ENCODE measurements at places on chromosomes 5 and 9.

- DNase-seq, result no peak
Measured at GRCh38 chr5:56406221-56406620, 173.1 kb upstream of the ANKRD55 start.

DNA sequence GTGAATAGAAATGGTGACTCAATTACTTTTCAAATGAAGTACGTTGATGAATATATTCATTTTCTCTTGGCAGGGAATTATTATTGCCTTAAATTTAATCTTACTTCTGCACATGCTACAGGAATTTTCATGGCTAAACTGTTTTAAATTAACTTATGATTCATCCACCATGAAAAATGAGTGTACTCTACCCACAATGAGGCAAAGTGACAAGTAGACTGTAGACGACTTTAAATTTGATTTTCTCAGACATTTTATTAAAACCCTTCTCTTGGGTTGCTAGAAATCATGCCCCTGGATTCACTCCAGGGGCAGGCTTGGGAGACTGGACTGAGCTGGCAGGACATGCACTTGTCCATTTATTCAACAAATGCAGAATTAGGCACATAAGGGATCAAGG, 23.5 kb upstream of the ERAP2 start:
- peak; percentile 32 for DNase-seq

- DNase-seq, result no peak
Measured at GRCh38 chr9:2018764-2019558, 3.8 kb downstream of the SMARCA2 start.

- DNase-seq, result peak; percentile 69
Measured at GRCh38 chr9:72315089-72315509, 49.9 kb downstream of the ZFAND5 start.

DNA sequence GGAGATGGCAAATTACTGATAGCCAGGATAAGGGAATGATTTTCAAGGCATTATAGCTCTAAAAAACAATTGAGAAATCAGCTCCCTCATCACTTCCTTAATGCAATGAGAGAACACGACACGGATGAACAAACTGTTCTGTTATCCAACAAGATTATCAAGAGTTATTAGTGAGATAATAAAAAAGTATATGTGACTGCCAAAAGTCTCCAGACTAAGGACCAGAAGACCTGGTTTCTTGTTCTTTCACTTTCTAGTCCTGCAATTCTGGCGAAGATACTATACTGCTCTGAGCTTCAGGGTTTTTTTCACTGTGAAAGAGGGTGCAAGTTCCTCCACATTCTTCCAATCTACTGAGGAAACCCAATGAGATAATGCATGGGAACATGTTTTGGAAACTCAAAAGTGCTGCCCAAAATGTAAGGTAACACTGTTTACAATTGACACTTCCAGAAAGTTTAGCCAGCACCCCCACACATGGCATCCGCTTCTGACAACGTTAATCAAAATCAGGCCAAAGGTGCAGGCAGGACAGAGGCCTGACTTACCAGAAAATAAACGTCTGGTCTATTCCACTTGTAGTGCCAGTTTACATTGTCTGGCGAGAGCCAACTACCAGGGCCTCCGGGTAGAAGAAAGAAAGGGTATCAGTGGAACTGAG, 254.2 kb downstream of the DOCK8 start:
- no peak for DNase-seq

- DNase-seq, result no peak
Measured at GRCh38 chr9:69346596-69347390, 21.8 kb downstream of the ENTREP1 start.

DNA sequence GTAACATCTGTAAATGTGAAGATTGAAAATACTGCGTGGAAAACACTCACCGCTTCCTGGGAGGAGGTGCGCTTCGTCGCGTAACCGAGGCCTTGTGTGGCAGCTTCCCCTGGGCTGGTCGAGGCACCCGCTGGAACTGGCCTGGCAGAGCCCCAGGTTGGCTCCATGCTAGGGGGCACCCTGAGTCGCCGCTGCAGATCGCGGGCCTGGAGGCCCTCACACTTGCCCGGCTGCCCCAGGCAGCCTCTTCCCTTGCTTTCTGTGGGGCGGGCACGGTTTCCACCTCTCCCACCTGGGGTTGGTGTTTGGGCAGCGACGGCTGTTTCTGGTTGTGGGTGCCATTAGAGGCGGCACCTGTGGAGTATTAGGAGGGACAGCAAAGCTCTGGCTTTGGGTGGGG, 852 bp downstream of the ZNF354C start:
- no peak for DNase-seq

DNA sequence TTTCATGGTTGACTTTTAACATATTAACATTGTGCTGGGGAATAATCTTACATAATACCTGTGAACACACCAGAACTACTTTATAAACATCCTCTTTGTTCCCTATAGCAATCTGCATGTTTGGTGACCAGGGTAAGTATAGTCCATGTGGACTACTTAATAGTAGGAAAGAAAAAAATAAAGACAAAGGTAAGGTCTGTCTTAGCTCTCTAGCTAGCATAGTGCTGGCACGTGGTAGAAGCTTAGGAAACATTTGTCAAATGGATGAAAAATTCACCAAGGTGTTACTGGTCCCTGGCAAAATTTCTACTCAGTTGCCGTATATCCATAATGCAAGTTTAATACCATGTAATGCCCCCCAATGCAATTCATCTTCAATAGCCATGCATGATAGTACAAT, 78.6 kb upstream of the ABCA1 start:
- no peak for DNase-seq

DNA sequence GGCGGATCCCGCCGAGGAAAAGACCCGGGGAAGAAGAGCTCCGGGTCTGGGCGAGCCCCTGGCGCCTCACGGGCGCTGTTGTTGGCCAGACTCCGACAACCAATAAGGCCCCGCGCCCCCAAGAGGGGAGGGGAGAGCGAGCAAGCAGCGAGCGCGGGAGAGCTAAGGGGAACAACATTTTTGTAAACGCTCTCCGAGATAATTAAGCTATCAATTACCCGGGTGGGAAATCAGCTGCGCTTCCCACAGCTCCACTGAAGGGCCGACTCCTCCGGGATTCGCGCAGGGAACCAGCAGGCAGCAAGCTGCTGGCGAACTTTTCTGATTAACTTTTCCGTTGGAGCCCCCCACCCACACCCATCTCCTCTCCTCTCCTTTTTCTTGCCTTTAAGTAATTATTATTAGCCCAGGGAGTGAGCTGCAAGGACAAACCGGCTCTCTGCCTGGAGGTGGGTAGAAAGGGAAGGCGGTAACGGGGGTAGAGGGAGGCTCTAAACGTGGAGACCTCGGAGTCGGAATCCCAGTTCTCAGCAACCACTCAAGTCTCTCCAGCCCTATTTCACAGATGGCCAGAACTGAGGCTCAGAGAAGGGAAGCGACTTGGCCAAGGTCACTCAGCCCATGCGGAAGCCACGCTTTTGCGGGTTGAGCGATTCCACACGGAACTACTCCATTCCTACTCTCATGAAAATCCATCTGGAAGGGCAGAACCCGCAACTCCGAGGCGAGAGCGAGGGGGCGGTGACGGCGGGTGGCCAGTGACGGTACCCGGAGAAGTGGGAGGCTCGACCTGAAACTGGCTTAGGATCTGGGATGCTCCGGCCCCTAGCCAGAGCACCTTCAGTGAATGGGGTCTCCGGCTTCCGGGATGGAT, 1.3 kb downstream of the ASTN2 start:
- DNase-seq, result no peak

GRCh38 chr9:19471737-19472648, 63.2 kb downstream of the ACER2 start:
- DNase-seq, result peak; percentile 44

DNA sequence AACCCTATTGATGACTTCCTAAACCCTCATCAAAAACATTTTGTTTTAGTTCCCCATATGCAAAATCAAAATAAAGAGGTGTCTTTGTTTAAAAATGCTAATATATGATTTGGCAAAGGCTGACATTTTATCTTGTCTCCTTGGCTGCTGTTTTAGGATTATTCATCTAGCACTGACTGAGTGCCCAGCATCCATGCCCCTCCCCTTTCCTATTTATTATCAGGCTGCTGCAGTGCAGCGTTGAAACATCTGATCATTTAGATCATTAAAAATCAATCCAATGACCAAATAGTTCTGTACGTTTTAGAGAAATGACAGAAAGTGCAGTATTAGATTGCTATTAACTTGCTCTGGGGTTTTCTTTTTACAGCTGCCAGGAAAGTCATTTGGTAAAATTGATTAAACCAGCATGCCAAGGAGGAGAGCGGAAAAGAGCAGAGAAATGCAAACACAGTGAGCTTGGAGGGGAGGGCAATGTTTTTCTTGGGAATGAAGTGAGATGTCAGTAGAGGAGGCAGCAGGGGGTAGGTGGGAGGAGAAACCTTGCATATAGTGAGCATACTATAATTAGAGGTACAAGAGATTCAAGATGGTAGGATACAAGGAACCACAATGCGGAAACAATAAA, 286.3 kb downstream of the PDE4D start:
- no peak for DNase-seq

GRCh38 chr5:145925353-145925752, 11.0 kb upstream of the SH3RF2 start:
- DNase-seq, result peak; percentile 82

- no peak for DNase-seq
Measured at GRCh38 chr9:76876098-76876497, 29.8 kb downstream of the PRUNE2 start.

DNA sequence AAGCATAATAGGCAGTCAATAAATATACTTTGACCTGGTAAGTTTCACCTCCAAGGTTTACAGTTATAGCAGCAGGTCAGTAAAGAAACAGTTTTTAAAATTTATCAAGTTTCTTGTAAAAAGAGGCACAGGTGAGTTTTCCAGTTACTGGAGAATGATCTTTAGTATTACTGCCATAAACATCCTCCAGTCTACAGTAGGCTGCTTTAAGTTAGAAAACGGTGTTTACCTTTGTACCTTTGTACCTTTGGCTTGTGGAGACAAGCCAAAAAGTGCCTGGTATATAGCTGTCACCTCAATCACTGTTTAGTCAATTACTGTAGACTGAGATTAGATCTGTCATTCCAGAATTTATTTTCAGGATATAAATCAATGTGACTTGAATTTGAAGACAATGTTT, 42.7 kb upstream of the SRFBP1 start:
- DNase-seq, result no peak

GRCh38 chr5:150075233-150075632, 11.1 kb downstream of the CSF1R start:
- DNase-seq, result no peak

- no peak for DNase-seq
Measured at GRCh38 chr9:72902268-72902667, 50.6 kb downstream of the ALDH1A1 start.

GRCh38 chr9:120382453-120382852, 197.5 kb downstream of the CDK5RAP2 start:
- no peak for DNase-seq

- peak; percentile 39 for DNase-seq
Measured at GRCh38 chr5:175840050-175840841, 31.1 kb upstream of the CPLX2 start.

DNA sequence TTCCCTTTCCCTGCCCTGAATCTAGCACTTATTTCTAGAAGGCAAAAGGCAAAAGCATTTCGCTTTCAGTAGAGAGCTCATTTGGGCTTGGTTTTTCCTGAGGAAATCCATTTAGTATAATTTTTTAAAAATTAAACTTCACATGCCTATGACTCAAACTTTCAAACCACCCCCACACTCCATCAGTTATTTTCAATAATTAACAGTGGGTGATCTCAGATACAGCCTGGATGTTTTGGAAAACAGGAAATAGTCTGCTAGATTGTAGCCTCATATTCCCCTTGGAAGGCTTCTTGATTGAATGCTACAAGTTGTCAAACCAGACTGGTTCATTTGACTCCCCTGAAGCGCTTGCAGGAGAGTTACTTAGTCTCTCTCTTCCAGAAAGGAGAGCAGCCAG, 40.6 kb downstream of the SEMA5A start:
- peak; percentile 7 for DNase-seq

GRCh38 chr9:20044686-20045085, 255.8 kb upstream of the SLC24A2 start:
- peak; percentile 47 for DNase-seq

DNA sequence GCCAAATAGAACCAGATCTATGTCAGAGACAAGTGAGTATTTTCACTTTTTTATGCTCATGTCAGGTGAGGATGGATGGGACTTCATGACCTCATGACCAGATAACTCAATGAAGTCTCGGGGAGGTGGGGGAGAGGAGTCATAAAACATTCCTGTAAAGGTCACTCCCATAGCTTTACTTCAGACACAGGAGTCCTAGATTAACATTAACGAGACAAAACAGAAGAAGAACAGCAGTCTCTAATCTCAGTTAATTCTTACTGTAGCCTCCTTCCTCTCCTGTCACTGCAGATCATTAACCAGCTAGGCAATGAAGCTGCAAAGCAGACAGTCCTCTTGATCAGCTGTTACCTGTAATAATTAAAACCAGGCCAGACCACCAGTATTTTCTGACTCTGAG, 11.2 kb downstream of the CRHBP start:
- DNase-seq, result no peak

GRCh38 chr5:174409070-174409469, 315.3 kb upstream of the MSX2 start:
- no peak for DNase-seq

DNA sequence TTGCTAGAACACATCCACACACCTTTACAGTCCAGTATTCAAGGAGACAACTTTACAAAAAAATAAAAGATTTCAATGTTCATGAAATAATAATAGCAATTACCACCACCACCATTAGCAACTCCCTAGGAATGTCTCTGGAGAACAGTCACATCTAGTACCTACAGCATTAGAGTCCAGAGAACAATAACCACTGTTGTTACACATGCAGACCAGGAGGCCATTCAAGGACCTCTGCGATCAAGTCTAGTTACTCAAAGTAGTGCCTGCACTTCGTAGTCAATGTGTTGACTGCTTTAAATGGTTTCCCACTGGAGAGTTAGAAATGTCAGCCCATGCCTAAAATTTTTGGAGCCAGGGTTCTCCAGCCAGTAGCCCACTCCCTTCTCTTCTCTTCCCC, 244.4 kb downstream of the DEPDC1B start:
- no peak for DNase-seq

DNA sequence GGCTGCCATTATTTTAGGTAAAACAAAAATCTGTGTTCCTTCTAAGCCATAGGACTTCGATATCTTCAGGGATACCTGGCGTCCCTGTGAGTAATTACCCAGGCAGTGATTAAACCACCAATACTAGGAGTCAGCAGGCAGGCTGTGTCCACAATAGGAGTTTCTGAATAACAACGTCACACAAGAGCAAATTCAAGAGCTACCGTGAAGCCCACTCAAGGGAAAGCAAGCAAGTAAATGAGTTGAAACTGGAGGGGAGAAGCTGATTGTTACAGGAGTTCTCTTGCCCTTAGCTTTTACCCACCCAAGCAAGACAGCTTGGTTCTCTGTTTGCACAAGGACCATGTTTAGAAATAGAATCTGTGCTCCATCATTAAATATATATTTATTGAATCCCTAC, 50.8 kb downstream of the SEMA5A start:
- DNase-seq, result no peak

GRCh38 chr5:10661401-10661800, 97.5 kb downstream of the ANKRD33B start:
- DNase-seq, result no peak

GRCh38 chr5:116959843-116960242, 385.2 kb upstream of the SEMA6A start:
- no peak for DNase-seq

Data from iris pigment epithelial cell (primary cell).